ENCODE measurements at places on chromosomes 12 and 14.

- peak; percentile 31 for DNase-seq
Measured at GRCh38 chr14:93234798-93235197, 27.7 kb downstream of the UBR7 start.

DNA sequence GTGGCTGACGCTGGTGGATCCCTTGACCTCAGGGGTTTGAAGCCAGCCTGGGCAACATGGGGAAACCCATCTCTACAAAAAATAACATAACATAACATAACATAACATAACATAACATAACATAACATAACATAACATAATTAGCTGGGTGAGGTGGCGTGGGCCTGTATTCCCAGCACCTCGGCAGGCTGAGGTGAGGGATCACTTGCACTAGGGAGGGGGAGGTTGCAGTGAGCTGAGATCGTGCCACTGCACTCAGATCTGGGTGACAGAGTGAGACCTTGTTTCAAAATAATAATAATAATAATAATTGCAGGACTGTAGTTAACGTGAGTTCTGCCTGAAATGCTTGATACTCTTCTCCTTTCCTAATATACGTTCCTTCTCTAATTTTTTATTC lies 1.3 kb downstream of the MAGOHB start:
- DNase-seq = no peak

DNA sequence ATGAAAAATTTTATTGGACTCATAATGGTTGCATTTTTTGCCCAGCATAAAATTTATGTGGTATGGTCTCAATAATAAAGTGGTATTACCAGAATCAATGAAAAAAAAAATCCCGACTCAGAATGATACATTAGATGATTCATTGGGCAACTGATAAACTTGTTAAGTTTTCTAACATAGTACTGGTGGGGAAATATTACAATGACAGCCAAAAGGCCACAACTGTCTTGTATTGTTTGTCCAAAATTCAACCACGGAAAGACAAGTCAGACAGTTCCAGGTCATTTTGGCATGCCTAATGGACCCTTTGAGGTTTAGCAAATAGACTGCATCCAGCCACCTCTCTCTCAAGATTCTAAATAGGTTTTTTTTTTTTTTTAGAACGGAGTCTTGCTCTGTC lies 70.5 kb upstream of the TRIM9 start:
- DNase-seq = no peak

- DNase-seq = no peak
Measured at GRCh38 chr14:79960288-79960687, 251.0 kb downstream of the DIO2 start.

GRCh38 chr14:63922696-63923421 lies 70.1 kb downstream of the SYNE2 start:
- DNase-seq = no peak

Measured in AG04449 (cell line).